Lung (tissue), 17 donors: ENCODE measurements at places on chromosomes 4 and X.
A peak's percentile ranks its signal among the peaks of the same experiment; 100 is the strongest.

DNA sequence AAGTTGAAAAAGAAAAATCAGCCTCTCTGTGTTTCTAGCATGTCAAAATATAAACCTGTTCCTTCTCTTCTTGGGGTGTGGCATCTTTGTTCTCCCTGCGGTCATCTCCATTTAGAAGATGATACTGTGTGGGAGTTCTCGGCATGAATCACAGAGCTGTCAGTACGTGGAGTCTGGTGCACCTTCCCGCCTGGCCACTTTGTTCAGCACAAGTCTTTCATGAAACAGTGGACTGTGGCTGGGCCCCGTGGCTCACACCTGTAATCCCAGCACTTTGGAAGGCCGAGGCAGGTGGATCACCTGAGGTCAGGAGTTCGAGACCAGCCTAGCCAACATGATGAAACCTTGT lies 166.5 kb downstream of the MAML3 start:
- DNase-seq, result no peak

GRCh38 chr4:24477919-24478318 lies 106.4 kb downstream of the DHX15 start:
- peak; percentile 95 for DNase-seq

DNA sequence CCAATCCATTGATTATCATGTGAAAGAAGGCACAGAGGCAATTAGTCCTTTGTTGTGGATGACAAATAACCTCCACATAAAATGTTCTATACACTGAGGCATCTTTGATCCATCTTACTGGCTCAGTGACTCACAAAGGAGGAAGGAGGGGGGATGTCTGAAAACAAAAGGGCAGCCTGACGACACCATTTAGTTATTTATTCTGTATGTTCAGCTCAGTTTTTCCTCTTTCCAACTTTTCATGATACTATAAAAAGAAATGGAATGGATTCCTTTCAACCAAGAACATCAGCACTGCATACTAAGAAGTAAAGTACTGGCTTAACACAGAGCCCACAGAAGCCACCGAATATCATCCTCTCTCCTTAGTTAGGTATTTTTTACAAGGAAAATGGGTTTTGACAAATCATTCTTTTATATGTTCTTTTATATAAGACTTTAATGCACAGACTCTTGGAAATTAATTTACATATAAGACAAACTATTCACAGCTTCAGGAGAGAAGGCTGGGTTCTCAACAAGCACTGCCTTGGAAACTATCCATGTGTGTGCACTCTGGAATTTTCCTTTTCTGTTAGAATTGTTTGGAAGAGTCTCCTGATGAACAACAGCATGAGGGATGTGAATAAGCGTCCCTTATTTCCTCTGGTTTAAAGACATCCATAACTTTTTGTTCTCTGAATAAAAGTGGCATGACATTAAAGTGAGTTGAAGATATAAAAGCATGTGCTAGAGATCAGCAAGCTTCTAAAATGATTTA lies 135.6 kb downstream of the TSPAN5 start:
- DNase-seq, result peak; percentile 32

- DNase-seq, result no peak
These were observed 5.9 kb downstream of the SOWAHB start for GRCh38 chr4:76892001-76892400.

- DNase-seq, result peak; percentile 10
These were observed 19.1 kb downstream of the ARAP2 start for GRCh38 chr4:36224972-36225903.

GRCh38 chrX:136780763-136781162 lies at the start of gene ARHGEF6:
Gene ARHGEF6, minus strand, starts transcription at chrX:136780932. Its CDS starts 50 bp downstream, at chrX:136780882.
- DNase-seq, result no peak
